ENCODE measurements at places on chromosomes 16 and 17.
A peak's percentile ranks its signal among the peaks of the same experiment; 100 is the strongest.

GRCh38 chr16:8600144-8600775, 9.9 kb upstream of the TMEM114 start:
- no peak for DNase-seq

GRCh38 chr16:25187491-25187795, 29.3 kb upstream of the AQP8 start:
- DNase-seq = no peak

DNA sequence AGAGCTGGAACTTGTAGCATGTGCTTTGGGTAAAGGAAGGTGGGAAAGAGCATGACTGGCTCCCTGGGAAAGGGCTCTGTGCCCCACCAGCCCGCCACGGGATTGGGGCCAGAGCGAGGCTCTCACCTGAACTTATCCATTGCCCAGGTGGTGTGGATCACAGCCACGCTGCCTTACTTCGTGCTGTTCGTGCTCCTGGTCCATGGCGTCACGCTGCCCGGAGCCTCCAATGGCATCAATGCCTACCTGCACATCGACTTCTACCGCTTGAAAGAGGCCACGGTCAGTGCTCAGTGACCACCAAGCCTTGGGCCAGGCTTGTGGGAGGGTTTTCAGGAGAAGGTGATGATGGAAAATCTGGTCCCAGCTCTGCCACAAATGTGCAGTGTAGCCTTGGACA, 36.0 kb downstream of the SLC6A2 start:
- DNase-seq = no peak

DNA sequence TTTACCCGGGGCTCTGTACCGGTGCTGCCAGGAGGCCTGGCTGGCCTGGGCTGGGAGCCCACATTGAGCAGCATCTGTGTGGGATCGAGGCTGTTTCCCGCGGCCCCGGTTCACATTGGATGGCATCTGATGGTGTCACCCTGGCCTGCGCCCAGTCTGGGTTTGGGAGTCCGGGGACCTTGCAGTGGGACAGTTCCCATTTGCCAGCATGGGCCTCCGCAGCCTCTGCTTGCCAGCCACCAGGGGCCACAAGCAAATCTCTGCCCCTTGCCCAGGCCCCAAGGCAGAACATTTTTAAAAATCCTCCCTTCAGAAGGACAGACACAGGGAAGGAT, 64.5 kb downstream of the BANP start:
- no peak for DNase-seq

DNA sequence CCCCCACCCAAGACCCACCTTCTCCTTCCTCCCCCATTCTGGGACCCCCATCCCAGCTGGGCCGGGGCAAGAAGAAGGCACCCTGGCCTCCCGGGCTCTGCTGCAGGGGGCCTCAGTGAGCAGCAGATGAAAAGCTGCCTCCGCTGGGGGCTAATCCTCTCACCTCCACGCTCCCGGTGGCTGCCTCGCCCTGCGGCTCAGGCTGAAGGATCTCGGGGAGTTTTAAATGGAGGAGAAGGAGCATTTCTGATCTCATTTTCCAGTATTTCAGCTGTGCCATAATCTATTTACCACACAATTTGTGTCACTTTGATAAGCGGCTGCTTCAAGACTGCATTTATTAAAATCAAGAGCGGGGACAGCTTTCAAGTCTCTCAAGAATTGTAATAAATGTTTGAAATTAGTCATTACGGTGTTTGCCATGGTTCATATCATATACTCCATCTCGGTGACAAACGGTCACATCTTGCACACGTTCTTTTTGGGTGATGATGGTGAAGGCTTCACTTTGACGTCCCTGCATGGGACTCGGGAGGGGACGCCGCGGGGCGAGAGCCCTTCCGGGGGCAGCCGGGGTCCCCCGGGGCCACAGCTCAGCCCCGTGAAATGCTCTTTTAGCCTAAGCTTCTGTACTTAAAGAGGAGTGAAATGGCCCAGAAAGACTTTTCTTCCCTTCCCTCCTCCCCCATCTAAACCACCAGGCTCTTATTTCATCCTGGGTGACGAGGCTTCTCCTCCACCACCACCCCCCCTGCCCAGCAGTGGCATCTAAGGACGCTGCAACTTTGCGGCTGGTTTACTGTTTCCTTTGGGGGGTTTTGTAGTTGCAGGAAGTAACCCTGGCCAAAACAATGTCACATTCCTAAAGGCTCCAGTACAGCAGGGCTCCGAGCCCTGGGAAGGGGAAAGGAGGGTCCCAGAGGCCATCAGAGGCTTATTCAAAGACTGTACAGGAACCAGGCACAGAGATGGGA, 313.1 kb upstream of the TNRC6C start:
- DNase-seq = peak; percentile 34

DNA sequence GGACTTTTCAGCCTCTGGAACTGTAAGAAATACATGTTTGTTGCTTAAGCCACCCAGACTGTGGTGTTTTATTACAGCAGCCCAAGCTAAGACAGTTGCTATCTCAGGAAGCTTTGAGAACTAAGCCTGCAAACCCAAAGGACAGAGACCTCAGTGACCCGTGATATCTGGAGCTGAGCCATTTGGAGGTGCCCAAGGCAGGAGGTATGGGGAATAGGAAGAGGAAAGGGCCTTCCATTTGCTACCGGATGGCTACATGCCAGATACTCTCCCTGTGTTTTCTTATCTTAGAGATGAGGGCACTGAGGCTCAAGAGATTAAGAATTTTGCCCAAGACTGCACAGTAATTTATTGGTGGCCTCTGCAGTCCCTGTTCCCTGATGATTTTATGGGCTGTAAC, 622.1 kb upstream of the CDH5 start:
- no peak for DNase-seq

DNA sequence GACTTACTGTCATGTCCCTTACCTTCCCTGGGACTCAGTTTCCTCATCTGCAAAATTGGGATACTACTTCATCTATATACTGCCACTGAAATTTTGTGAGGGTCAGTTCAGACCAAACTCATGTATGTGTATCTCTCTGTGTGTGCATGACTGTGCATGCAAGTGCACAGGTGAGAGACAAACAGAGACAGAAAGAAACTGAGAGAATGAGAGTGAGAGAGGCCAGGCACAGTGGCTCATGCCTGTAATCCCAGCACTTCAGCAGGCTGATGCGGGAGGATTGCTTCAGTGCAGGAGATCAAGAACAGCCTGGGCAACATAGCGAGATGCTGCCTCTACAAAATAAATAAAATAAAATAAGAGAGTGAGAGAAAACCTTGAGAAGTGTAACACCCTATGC, 32.1 kb upstream of the SLC6A2 start:
- DNase-seq = no peak

GRCh38 chr17:37475731-37476420, 13.8 kb upstream of the DUSP14 start:
- no peak for DNase-seq

DNA sequence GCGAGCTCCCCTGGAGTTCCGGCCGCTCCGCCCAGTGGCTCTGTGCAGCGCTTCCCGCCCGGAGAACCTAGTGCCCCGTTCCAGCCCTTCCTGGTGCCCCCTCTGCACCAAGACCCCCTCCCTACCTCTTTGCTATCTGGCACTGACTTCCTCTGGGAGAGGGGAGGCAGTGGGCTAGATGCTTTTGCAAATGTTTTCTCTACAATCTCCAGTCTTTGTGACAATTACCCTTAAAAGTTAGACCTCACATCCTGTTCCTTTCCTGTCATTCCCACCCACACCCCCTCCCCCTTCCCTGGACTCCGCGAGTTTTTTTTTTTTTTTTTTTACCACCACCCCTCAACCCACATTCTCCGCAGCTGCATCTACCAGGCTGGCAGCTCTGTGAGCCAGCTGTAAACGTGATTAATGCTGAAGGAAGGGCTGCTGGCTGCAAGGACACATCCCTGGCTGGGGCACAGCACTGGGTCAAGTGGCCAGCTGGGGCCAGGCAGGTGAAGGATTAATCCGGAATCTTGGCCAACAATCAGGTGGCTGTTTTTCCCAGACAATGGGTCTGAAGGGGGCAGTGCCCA, 101.5 kb downstream of the MGAT5B start:
- DNase-seq = no peak

GRCh38 chr16:85349365-85350145, 237.3 kb upstream of the CIBAR2 start:
- DNase-seq = no peak

- DNase-seq = no peak
These were observed 178.7 kb downstream of the CHD9NB start for GRCh38 chr16:52874042-52874441.

- DNase-seq = no peak
These were observed 95.7 kb upstream of the PSMD7 start for GRCh38 chr16:74200921-74201320.

GRCh38 chr16:49519008-49519656, 145.5 kb downstream of the C16orf78 start:
- no peak for DNase-seq

DNA sequence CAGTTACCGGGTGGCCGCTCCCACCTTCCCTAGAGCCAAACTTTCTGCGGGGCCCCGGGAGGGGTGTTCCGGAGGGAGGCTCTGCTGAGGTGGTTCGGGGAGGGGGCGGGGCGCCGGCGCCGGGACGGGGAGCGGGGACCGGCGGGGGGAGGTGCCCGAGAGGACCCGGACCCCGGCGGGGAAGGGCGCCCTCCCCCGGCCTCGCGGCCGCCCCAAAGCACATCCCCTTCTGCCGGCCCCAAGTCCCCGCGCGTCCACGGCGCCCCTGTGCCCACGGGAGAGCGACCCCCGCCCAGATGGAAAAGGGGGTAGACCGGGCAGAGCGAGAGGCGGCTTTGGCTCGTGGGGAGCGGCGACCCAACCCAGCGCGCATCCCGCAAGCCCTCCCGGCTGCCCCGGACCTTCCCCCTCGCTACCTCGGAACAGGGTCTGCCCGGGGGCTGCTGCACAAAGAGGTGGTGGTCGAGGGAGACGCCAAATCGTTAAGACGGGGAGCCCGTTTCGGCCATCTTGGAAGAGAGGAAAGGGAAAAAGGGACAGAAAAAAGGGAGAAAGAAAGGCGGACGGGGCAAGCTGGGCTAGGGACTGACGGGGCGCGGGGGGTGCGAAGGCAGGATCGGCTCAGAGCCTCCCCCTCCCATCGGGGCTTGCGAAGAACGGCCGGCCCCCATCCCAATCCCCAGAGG, 530 bp downstream of the PCGF2 start:
- no peak for DNase-seq

DNA sequence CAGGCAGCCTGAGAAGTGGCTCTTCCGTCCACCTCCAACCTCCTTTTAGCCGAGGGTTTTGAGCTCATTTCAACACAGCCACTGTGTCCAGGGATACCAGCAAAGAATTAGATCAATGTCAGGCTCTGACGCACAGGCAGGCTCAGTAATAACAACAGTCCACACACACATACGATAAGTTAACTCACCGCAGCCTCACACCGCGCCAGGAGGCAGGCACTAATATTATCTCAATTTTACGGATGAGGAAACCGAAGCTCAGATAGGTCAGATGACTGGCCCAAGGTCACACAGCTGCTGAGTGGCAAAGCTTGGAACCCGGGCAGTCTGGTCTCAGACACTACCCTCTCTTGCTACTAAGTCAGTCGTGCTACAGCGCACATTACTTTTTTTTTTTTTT, 22.9 kb downstream of the ABR start:
- DNase-seq = no peak

DNA sequence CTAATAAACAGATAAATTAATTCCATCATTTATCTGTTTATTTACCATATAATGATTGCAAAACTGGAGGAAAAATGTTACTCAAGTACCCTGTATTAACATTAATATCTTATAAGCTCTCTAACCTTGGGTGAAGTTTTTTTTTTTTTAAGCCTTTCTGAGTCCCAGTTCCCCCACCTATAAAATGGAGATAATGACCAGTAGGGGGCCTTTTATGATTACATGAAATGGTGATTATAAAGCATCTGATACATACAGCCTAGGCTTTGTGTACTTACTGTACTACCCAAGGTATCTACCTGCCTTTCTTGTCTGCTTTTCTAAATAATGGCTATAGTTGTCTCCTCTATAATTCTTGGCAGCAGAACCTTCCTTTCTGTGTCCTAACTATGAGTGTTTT, 22.6 kb downstream of the LRRC36 start:
- no peak for DNase-seq

- DNase-seq = no peak
These were observed 4.0 kb downstream of the NOG start for GRCh38 chr17:56597495-56597990.

GRCh38 chr17:69478916-69479315, 64.4 kb downstream of the MAP2K6 start:
- DNase-seq = no peak

DNA sequence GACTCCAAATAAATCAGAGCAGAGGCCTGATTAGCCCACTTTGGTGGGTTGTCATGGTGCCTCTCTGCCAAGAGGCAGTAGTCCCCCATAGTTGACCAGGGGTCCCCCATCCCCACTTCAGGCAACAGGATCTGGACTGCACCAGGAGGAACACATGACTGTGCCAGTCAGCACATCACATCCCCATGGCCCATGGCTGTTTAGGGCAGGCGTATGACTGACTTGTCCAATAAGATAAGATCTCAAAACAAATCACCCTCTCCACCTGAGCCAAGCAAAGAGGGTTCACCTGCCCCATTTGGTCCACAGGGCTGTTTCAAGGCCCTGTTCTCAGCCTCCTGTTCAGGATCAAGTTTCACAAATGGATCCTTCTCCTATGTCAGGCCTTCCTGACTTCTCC, 93.3 kb downstream of the C16orf78 start:
- no peak for DNase-seq

- DNase-seq = no peak
These were observed 273.8 kb downstream of the C16orf95 start for GRCh38 chr16:87043231-87044031.

DNA sequence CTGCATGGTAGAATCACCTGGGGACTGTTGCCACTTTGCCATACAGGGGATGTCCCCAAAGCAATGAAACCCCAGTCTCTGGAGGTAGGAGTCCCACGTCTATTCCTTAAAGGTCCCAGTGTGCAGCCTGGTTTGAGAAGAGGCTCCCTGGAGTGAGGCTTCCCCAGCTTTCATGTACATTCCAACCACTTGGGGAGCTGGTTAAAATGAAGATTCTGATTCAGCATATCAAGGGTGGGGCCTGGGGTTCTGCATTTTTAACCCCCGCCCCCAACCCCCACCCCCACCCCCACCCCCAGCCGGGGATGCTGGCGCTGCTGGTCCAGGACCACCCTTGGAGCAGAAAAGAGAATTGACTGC, 241.2 kb downstream of the FOXL1 start:
- no peak for DNase-seq

- no peak for DNase-seq
These were observed 31.3 kb upstream of the MLKL start for GRCh38 chr16:74731853-74732477.

DNA sequence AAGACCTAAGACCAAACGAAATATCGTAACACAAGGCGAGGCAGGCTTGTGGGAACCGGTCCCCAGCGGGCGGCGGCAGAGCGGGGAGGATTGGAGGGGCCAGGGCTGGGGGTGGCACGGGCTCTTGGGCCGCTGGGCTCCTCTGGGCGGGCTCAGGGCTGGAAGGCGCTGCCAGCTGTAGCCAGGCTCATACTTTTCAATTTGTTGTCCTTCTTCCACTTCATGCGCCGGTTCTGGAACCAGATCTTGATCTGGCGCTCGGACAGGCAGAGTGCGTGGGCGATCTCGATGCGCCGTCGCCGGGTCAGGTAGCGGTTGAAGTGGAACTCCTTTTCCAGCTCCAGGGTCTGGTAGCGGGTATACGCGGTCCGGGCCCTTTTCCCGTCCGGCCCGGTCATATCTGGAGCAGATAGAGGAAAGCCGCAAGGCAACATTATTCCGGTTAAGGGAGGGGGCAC, 1.5 kb downstream of the HOXB5 start:
- DNase-seq = no peak

GRCh38 chr16:68257906-68258800, 6.2 kb upstream of the SLC7A6 start:
- no peak for DNase-seq

Data from activated T-helper 1 cell treated with Interleukin-2 at 50 U/mL for 16 hours (primary cell).